ENCODE measurements at places on chromosomes 1 and 21. TPM values are rescaled to one million over a fixed set of nuclear protein-coding genes. Genes with fewer than 3 reads are reported as not detected.

NHLH1 gene
- 0.04 TPM for total RNA-seq

KRTAP19-1 gene
- total RNA-seq = not detected

CRB1 gene
- total RNA-seq = not detected

SF3B4 gene
- 54.5 TPM for total RNA-seq

ALPL gene
- total RNA-seq = not detected

S100A7A gene
- not detected for total RNA-seq

CA6 gene
- total RNA-seq = not detected

G0S2 gene
- total RNA-seq = 19.7 TPM

MMP23B gene
- 1.2 TPM for total RNA-seq

FLG2 gene
- total RNA-seq = 0.04 TPM

Measured in foreskin keratinocyte (primary cell).